Dermis lymphatic vessel endothelial cell (primary cell): ENCODE measurements at places on chromosomes 4 and X. TPM values are rescaled to one million over a fixed set of nuclear protein-coding genes. Genes with fewer than 3 reads are reported as not detected.

DGAT2L6 gene
- total RNA-seq, result not detected in 2 replicates

NIPAL1 gene
- total RNA-seq, result 0.26 and 0.54 TPM in 2 replicates

ARSJ gene
- 10.1 and 15.7 TPM in 2 replicates for total RNA-seq

PDGFC gene
- total RNA-seq, result 15.7 and 21.5 TPM in 2 replicates

GRIPAP1 gene
- 14.7 and 17.6 TPM in 2 replicates for total RNA-seq

BBS12 gene
- total RNA-seq, result 4.4 and 6.8 TPM in 2 replicates

BTC gene
- total RNA-seq, result not detected in 2 replicates

FRMD7 gene
- not detected in 2 replicates for total RNA-seq

VSIG1 gene
- 0.09 and 0.33 TPM in 2 replicates for total RNA-seq

CYLC1 gene
- total RNA-seq, result not detected in 2 replicates

TNMD gene
- total RNA-seq, result not detected in 2 replicates

EGFL6 gene
- not detected in 2 replicates for total RNA-seq

AMBN gene
- not detected in 2 replicates for total RNA-seq

TMEM150C gene
- 8.3 and 11.2 TPM in 2 replicates for total RNA-seq

RNF212 gene
- total RNA-seq, result 0.54 and 0.69 TPM in 2 replicates
